ENCODE measurements at places on chromosomes 11 and 22.

GRCh38 chr11:94960488-94960887, 12.9 kb downstream of the CWC15 start:
- DNase-seq, result no peak

DNA sequence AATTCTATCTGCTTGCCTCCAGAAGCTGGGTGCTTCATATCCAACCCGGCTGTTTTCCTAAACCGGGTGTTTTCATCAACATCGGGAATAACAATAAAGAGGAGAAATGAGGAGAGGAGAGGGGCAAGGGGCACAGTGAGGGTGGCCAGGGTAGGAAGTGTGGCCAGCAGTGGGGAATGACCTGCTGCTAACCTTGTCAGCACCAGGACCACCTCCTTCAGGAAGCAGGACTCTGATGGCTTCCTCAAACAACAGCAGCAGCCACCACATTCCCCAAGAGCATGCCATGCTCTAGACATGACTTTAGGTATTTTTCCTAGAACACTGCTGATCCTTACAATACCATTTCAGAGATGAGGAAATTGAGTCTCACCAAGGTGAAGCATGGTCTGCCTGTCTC, 52.4 kb downstream of the TPBGL start:
- DNase-seq, result no peak

DNA sequence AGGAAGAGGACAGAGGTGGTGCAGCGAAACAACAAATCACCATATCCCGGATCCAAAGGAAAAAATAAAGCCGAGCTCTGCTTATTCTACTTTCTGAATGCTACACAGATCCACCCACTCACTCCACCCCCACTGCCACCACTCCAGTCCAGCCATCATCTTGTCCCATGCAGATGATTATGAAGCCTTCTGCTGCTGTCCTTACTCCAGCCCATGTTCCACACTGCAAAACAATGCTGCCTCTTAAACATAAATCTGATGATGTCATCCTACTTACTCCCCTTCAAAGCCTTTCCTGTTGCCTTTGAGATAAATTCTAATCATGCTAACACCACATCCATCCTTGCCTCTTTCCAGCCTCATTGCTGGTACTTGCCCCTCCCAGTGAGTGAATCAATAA, 6.5 kb upstream of the DRD2 start:
- no peak for DNase-seq

- peak; percentile 51 for DNase-seq
Observed at GRCh38 chr11:64234647-64235379, 429 bp downstream of the VEGFB start.

DNA sequence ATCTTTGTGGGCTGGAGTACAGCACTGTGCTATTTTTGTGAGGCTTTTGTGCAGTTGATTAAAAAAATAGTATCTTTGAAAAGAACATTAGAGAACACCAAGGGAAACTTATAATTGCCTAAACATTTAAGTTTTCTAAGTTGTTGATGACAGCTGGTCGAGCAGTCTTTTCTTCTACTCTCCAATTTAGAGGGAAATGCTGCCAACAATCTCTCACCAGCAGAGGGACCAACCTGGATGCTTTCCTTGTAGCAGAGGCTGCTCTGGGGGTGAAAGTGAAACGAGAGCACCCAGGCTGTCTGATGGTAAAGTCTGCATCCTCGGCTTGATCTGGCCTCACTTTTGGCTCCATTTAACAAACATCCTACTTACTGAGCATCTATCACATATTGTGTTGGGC, 1286.5 kb upstream of the TENM4 start:
- peak; percentile 21 for DNase-seq

GRCh38 chr11:106061954-106062949, 14.9 kb downstream of the KBTBD3 start:
- no peak for DNase-seq

GRCh38 chr11:46618837-46619236, 1.5 kb downstream of the ATG13 start:
- peak; percentile 29 for DNase-seq

- no peak for DNase-seq
Observed at GRCh38 chr22:46230262-46230901, 19.7 kb downstream of the CDPF1 start.

DNA sequence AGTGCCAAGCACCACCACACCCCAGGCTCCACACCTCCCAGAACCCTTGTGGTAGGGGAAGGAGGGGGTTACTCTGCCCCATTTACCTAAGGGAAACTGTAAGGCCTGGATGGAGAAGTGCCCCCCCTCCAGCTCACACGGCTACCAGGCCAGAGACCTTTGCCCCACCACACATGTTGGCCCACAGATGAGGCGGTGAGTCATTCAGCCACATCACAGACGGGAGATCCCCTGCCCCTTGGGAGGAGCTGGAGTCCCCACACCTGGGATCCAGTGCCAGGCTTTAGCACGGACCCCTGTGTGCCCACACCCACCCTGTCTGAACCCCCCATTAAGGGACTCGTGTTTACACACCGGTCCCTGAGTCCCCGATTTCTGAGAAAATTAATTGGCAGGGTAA, 24.9 kb downstream of the CDKN1C start:
- no peak for DNase-seq

DNA sequence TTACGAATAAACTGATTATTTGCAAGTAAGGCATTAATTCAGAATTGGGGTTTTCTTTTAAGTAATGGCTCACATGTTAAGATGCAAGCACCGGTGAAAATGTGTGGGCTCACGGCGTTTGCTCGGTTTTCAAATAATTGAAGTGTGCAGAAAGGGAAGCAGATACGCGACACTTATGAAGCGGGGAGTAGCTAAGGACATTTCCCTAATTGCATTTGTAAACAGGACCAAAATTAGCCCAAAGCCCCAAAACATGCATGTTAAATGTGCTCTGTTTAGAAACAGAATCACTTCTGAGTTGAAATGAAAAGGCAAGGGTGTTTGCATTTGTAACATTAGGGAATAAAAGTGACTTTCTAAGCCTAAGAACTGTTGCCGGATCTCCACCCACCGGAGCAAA, 61.3 kb downstream of the ELFN2 start:
- DNase-seq, result no peak

DNA sequence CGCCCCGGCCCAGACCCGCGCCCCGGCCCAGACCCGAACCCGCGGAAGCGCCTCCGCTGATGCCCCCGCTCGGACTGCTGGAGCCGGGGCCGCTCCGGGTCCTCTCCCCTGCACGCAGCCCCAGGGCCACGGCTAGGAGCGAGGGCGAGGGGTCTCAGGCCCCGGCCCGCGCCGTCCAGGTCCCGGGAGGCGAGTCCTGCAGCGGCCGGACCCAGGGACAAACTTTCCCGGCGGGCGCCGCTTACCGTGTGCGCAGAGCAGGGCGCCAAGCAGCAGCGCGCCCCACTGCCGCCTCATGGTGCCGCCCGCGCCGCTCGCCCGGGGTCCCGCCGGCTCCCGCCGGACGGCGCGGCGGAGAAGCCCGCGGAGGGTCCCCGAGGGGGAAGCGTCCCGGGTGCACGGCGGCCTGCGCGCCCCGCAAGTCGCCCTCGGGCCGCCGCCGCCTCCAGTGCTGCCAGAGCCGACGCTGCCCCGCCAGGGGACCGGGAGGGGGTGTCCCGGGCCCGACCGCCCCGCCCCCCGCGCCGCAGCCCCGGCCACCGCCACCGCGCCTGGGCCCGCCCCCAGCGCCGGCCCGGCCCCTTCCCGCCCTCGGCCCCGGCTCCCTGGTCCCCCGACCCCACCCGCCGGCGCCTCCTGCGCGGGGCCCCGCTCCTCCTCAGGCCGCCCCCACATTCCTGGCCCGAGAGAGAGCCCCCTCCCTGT, at the start of gene LRP4:
Gene LRP4, minus strand, starts transcription at position 468 of the 705 bp plus-strand sequence. Its CDS starts 171 bp downstream, at position 297.
- DNase-seq, result peak; percentile 51

- DNase-seq, result no peak
Observed at GRCh38 chr11:125637840-125638239, 12.9 kb downstream of the CHEK1 start.

- no peak for DNase-seq
Observed at GRCh38 chr22:21026783-21027692, 5.3 kb downstream of the SLC7A4 start.

DNA sequence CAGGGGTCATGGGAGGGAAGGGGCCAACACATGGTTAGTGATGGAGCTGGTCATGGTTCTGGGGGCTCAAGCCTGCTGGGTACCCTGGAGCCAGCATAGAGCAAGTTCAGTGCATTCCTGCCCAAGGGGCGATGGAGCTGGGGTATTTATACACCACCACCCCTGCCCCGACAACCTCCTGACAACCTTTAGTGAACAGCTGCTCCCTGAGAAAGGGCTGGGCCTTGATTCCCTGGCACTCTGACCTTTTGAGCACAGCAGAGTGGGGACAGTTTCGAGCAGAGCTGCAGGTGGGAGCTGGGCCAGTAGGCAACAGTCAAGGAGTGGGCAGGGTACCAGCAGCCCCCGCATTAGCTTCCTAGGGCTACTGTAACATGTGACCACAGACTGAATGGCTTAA, 6.0 kb downstream of the PARVG start:
- no peak for DNase-seq

DNA sequence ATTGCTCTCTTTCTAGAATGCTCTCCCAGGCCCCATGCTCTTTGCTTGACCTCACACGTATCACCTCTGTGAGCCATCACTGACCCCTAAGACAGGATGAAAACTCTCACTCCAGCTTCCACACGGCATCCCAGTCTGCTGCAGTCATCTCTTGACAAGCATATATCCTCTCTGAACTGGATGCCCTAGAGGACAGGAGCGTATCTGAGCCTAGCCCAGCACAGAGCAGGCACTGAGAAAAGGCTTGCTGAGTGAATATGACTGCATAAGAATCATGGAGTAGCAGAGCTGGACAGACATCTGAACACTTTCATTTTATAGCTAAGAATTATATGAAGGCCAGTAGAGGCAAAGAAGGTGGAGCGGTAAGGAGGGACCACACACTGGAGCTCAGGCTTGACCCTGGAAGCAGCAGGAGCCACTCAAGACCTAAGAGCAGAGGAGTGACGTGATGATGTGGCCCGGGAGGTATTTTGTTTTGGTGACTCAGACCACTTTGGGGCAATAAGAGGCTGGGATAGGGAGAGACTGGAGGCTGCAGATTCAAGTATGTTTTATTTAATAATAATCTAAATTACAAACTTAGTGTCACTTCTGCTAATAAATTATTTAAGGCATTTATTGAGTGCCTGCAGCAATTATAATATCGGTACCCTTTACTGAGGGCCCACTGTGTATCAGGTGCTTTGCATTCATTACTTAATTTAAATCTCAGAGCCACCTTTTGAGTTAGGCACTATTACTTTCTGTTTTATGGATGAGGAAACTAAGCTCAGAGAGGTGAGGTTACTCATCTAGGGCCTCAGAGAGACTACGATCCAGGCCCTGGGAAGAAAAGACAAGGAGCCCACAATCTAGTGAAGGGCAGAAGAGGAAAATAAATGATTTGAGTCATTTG, 42.6 kb downstream of the MAP6 start:
- DNase-seq, result peak; percentile 53

GRCh38 chr11:108887436-108888238, 222.8 kb downstream of the DDX10 start:
- DNase-seq, result no peak

GRCh38 chr11:62601122-62601371, 618 bp downstream of the MTA2 start:
- no peak for DNase-seq

DNA sequence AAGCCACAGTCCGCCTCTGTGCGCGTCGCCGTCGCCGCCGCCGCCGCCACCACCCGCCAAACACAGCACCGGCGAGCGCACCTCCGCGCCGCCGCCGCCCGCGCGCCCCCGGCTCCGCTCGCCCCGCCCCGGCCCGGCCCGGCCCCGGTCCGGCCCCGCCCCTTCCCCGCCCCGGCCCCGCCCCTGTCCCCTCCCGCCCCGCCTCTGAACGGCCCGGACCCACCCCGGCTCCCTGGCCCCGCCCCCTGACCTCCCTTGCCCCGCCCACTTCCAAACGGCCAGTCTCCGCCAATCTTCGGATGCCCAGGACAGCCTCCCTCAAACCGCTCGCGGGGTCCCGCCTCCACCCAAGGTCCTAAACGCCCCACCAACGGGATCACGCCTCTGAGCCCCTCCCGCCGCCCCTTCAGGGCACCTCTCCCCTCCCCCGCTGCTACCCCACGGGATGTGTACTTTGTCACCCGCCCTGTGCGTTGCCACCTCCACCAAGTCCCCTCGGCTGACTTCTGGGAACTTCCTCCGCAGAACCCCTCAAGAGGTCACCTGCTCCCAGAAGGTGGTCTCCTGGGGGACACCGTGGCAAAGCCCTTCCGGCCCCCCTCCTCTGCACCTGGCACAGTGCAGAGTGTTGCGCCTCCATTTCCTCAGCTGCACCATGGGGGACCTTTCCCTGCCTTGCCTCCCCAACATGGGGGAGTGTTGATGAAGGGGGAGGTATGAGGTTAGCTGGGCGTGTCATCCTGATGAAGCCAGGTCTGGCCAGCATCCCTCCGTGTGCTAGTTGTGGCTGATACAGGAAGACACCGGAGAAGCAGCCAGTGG, at the start of gene KIAA0930:
Gene KIAA0930, minus strand, starts transcription at position 85 of the 822 bp plus-strand sequence. CDS start 191 bp downstream, outside the sequence.
- DNase-seq, result peak; percentile 66

DNA sequence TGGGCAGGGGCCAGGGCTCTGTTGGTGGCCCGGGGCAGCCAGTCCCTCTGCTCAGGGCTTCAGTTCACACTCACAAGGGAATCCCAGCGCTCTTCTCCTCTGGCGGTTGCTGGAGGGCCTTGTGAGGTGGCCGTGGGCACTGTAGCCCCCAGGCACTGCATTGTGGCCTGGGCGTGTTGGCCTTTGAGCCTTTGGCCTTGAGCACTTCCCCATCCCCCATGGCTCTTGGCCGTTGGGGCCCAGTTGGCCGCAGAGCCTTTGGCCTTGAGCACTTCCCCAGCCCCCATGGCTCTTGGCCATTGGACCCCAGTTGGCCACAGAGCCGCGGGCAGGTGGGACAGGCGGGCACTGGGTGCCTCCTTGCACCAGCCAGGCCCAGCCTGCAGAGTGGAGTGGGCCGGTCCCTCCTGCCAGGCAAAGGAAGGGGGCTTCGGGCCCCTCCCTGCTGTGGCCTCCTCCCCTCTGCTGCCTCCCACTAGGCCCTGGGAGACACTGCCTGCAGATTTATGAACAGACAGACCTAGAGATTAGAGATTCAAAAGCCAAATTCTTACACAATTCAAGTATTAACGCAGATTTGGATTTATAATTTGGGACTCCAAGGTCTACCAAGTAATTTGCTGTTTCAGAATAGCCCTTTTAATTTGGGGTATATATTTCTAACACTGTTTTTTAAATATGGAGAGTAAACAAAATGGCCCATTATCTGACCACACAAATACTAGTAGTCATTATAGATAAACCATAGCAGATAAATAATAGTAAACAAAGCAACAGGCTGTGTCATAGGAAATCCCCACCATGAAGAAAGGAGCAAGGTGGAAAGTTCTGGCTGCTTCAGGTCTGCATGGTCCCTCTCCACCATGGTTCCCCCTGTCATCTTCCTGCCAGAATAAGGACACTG, 18.2 kb upstream of the TXNRD2 start:
- DNase-seq, result no peak

DNA sequence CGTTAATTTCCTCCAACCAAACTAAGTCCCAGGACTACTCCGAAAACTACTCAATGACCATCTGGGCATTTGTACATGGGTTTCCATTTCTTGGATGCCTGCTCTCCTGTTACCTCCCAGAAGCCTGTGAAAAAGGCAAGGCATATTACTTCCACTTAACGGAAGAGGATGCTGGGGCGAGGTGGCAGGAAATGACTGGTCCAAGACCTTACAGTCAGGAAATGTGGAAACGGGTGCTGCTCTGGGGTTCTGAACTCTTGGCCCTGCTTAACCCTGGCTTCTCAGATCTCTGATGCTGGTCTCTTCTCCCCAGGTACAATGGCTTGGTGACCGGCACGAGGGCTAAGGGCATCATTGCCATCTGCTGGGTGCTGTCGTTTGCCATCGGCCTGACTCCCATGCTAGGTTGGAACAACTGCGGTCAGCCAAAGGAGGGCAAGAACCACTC, 12.9 kb downstream of the ADORA2A start:
- DNase-seq, result no peak

- DNase-seq, result peak; percentile 51
Observed at GRCh38 chr11:130181295-130182272, 22.0 kb downstream of the ST14 start.

Measured in RKO (cell line).